Activated CD4-positive, alpha-beta T cell treated with anti-CD3 and anti-CD28 coated beads, Interleukin-2, Interleukin-6, amounts not matched to agents 100 ng/mL and 50 ng/mL, durations not matched to agents 16 hours and 8 hours (primary cell): ENCODE measurements at places on chromosomes 4 and X.

DNA sequence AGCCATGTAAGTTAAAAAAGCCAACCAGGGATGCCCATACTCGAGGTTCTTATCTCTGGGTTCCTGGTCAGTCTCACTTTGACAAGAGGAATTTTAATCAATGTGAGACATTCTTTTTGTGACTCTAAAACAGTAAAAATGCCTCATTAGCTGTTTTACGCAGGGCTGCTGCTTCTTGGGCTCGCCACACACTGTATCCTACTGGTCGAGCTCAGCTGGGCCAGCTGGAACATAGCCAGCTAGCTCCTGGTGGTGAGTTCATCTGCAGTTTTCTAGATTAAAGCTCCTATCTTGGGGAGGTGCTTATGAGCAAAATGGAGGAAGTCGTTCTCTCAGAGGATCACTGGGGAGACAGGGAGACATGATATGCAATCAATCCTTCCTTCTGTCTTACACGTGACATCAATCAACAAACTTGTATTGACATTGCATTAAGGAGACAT, 55.9 kb upstream of the LEF1 start:
- DNase-seq = no peak

- DNase-seq = no peak
These were observed 590.7 kb upstream of the PITX2 start for GRCh38 chr4:111213531-111213930.

GRCh38 chr4:109495514-109495913, 61.9 kb downstream of the SEC24B start:
- no peak for DNase-seq

DNA sequence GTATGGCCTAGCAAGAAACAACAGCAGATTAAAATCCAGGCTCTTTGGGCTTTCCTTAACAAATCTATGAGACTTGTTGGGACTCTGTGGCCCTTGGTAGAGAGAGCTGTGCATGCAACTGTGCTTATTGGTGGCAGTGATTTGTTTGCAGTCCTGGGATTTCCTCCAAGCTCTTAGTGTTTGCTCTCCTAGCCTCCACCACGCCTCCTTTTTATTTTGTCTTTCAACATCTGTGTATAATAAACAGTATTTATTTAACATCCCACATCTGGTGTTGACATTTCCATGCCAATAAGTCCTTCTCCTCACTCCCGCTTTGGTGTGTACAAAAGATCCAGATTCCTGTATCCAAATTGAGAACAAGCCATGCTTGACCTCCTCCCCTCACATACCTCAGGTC, 3.1 kb downstream of the TNMD start:
- no peak for DNase-seq

GRCh38 chr4:169024762-169025161, 14.7 kb upstream of the CBR4 start:
- peak; percentile 7 for DNase-seq

DNA sequence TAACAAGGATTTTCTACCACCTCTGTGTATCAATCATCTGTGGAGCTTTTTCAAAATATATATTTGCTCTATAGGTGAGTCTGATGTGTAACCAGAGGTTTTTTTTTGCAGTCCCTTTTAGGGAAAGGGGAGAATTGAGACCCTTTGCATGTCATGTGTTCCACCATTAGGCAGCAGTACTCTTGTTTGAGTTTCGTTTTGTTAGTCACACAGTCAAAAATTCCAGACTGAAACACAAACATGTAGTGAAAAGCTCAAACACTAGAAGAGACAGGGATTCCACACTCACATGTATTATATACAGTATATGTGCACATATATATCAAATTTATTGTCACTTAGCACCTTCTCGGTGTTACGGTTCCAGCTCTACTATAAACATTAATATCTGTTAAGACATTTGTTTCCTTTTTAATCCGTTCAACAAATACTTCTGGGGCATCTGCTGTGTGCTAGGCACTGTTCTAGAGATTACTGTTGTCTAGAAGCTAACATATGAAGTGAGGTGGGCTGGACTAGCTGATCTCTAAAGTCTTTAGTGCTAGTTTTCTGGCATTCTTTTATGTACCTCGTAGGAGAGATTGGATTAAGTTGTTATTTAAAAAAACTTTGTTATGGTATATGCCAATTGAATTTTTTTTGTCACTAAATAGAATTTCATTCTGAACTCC, 5.5 kb downstream of the USP9X start:
- DNase-seq = peak; percentile 16

DNA sequence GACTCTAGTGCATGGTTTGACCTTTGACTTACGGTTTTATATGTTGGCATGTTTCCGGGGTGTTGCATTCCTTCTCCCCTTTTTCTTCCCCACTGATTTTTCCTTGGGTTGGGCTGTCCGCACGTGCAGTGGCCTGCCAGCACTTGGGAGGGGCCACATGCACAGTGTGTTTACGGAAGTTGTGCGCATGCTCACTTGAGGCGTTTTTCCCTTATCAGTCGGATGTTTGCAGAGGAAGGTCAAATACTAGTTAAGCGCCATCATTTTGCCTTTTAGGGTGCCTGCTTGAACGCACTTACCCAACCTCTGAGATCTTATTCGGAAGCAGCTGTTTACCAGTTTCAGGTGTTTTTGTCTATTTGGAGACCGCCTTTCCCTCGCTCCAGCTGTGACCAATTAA, 653.9 kb upstream of the AADAT start:
- no peak for DNase-seq

- no peak for DNase-seq
These were observed 32.9 kb upstream of the SPRY1 start for GRCh38 chr4:123363729-123364128.

- DNase-seq = no peak
These were observed 11.2 kb upstream of the RNF175 start for GRCh38 chr4:153771046-153771445.

GRCh38 chr4:4574792-4575191, 32.9 kb upstream of the STX18 start:
- DNase-seq = peak; percentile 47

DNA sequence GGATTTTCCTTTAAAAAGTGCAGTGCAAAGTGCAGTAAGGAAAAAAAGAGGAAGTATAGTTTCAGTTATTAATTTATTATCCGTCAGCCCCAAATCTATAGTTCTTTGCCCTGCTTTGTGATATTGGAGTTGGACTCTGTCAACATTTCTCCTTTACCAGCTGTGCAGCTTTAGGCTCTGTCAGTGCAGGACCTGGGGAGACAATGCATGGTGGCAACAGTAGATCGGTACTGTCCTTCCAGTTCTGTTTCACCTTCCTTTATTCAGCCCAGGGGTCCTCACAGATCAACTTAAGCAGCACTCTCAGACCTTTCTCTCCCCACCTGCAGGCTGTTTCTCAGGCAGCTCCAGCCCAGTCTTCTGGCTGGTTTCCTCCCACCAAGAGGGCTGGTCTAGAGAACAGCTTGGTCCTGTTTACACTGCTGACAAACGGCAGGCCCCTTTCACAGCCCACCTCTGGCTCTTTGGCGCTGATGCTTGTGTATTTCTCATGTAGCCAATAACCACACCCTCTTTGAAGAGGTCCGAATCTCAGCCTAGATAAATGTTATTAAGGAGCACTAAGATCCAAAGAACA, 71.6 kb downstream of the MCUB start:
- DNase-seq = no peak

DNA sequence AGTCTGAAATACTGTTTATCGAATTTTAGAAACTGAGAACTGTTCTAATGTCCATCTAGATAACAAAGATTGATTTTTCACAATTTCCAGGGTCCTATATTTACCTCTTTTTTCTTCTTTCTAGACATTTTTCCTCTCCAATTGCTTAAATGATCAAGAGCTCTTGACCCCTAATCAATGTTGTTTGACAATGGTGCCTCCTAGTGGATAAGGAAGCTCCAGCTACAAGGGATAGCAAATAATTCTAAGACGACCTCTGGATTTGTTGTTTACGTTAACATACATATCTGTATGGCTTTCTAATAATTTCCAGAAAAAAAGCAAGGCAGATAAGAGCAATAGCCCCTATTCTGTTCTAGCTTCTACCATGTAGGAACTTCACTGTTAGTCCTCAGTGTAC, 35.8 kb downstream of the GPR82 start:
- DNase-seq = peak; percentile 58

DNA sequence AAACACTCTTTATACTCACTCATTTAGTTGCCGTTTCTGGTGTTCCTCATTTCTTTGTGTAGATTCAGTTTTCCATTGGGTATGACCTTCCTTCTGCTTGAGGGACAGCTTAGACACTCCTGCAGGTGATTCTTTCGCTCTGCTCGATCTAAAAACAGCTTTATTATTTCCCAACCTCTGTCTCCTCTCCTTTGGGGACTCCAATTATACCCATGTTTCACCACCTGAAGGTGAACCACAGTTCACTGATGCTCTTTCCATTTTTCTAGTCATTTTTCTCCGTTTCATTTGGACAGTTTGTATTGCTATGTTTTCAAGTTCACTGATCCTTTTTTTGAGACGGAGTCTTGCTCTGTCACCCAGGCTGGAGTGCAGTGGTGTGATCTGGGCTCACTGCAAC, 4.6 kb upstream of the FGFRL1 start:
- no peak for DNase-seq

DNA sequence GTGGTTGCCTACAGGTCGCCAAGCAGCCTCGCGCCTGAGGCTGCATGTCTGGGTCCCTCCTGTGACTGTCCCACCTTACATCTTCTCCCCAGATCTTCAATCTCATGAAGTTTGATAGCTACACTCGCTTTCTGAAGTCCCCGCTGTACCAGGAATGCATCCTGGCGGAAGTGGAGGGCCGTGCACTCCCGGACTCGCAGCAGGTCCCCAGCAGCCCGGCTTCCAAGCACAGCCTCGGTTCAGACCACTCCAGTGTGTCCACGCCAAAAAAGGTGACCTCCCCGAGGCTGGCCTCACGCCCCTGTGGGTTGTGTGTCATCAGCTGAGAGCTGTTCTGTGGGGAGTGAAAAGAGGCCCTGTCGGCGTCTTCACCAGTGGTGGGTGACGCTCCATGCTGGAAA, 24.9 kb upstream of the HGFAC start:
- no peak for DNase-seq

GRCh38 chr4:146333895-146334262, 119.5 kb downstream of the REELD1 start:
- DNase-seq = no peak

- peak; percentile 49 for DNase-seq
These were observed 35.7 kb downstream of the ACE2 start for GRCh38 chrX:15564981-15565579.

DNA sequence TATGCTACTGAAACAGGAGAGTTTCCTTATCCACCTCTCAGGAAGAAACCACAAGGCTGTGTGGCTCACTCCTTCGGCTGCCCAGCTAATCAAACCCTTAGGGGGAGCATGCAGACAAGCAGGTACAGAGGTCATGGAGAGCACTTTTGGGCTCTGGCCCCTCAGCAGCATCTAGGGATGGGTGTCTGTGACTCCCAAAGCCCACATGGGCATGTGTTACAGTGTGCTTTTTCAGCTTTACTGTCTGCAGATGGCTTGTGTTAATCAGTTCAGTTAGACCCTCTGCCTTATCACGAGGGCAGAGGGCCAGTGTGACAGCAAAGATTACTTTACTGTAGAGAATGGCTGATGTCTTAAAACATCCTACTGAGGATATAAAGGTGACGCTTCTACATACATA, 447.4 kb downstream of the PCDH10 start:
- no peak for DNase-seq

- DNase-seq = peak; percentile 9
These were observed 207.9 kb upstream of the FAM241A start for GRCh38 chr4:111937368-111937767.

GRCh38 chrX:120286733-120287512, 24.3 kb downstream of the TMEM255A start:
- DNase-seq = no peak

GRCh38 chr4:79050541-79050880, 111.3 kb upstream of the PAQR3 start:
- DNase-seq = no peak

DNA sequence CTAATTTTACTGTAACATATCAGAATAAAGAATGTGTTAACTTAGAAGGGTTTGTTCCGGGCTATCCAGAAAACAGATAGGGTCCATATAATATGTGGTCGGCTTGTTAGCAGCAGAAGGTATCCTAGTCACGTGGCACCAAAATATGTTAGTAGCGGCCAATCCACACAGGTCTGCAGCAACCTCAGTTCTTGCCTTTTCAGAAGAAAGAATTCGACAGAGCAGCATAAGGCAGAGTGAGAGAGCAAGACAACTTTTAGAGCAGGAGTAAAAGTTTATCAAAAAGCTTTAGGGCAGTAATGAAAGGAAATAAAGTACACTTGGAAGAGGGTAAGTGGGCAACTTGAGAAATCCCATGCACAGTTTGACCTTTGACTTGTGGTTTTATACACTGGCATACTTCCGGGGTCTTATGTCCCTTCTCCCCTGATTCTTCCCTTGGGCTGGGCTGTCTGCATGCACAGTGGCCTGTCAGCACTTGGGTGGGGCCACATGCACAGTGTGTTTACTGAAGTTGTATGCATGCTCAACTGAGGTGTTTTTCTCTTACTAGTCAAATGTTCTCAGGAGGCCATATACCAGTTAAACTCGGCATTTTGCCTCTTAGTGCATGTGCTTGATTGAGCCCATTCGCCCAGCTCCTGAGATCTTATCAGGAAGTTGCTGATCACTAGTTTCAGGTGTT, 37.0 kb upstream of the ABCG2 start:
- DNase-seq = no peak

- peak; percentile 14 for DNase-seq
These were observed 249.4 kb downstream of the ARHGAP10 start for GRCh38 chr4:147981305-147981704.

- DNase-seq = peak; percentile 0
These were observed 1793.7 kb upstream of the TENM3 start for GRCh38 chr4:180449395-180449956.

DNA sequence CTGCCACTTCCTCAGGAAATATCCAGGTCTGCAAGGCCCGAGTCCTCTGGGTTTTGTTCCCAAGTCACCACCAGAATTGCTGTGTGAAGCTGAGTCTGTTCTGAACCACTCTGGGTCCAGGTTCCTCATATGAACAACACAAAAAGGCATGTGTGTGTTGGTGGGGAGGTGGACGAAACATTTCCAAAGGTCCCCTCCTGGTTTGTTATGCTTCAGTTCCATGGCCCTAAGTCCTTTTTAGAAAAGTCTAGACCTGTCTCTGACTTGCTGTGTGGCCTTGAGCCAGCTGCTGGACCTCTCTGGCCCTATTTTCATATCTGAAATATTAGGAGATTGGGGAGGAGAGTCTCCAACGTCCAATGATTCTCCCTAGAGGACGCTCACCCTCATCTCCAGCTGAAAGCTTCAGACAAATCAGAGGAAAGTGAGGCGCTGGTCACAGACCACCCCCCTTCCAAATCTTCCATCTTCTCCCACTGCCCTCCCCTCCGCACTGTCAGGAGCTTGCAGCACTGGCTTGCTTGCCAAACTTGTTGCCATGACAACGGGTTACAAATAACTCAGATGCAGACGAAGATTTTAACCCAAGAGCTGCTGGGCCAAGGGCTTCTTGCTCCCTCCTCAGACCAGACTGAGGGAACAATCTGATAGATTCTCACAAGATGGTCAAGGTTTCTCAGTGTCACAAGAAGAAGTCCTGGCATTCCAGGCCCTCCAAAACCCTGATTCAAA, 64.5 kb downstream of the SMC1A start:
- DNase-seq = no peak

DNA sequence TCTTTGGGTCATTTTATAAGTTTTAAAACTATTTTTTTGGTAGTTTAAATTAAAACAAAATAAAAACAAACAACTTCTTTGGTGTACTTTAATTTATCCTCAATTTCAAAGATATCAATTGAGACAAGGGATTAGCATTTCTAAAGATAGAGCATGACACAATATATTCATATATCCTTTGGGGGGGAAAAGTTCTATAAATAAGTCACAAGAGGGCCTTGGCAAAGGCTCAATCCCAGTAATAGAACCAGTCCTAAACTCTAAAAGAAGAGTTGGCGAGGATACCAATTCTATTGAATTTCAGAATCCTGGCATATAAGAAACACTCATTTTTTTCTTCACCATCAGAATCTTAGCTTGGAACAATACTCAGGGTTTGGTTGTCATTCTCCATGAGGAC, 89.7 kb downstream of the COL4A6 start:
- no peak for DNase-seq
